ENCODE measurements at places on chromosomes 3 and 15. TPM values are rescaled to one million over a fixed set of nuclear protein-coding genes. Genes with fewer than 3 reads are reported as not detected.

PCOLCE2 gene
- total RNA-seq: 2.8 TPM

TPRG1 gene
- total RNA-seq: 3.9 TPM

IL20RB gene
- 0.66 TPM for total RNA-seq

EIF2B5 gene
- total RNA-seq: 35.5 TPM

CD86 gene
- 10.5 TPM for total RNA-seq

All from mucosa of gallbladder (tissue), 1 donor.